Fibroblast of gingiva (primary cell): ENCODE measurements at places on chromosomes 4 and X.

DNA sequence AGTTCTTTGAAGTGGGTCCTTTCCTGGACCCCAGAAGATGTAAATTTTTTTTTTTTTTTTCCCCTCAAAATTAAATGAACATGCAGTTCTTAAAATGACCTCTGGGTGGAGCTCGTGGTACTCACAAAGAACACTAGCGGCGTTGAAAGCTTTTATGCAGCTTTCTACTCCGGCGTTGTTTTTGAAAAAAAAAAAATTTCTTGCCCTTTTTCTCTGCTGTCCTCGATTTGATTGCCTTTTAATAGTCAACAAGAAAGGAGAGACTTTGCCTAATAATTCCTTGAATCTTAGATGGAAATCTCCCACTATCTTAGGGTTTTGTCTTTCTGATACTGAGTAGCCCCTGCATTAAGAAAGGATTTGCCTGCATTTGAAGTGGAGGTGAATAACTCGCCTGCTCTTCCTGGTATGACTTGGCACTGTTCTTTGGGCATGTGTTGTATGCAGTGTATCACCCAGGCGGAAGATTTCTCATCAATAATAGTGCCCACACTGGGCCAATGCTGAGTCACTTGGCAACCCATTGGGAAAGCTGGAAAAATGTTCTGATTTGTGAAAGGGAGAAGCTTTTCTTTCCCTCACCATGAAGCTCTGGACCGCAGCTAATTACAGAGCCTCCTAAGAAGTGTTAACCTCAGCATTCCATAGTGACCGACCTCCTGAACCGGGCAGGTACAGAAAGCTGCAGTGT lies 104.0 kb downstream of the PHEX start:
- DNase-seq, result peak; percentile 69

DNA sequence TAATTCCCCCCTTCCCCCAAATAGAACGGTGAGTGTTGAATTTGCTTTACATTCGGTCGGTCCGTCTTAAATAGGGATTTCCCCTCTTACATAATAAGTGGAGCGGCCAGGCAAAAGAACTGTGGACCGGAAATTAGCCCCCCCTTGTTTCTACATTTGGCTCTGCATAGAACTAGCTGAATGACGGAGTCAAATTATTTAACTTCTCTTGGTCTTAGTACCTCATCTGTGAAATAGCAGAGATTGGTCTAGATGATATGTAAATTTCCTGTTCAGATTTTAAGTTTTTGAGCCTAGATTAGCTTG lies 1.3 kb downstream of the SPATA18 start:
- DNase-seq, result peak; percentile 7

GRCh38 chr4:40322811-40323210 lies 12.3 kb upstream of the CHRNA9 start:
- peak; percentile 12 for DNase-seq

DNA sequence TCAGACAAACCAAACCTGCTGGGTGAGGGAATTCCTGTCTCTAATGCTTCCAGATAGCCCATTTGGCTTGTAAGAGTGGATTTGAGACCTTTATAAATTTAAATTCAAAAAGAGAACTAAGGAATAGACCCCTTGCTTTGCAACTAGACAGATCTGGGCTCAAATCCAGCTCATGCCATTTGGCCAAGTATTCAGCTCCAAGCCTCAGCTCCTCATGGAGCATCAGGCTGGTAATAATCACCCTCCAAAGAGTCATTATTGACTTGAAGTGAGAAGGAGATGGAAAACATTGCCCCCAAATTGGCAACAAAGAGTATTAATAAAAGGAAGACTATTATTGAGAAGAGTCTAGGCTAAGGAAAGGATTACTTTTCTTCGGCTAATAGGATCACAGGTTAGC lies 134.7 kb downstream of the PDE5A start:
- DNase-seq, result no peak

DNA sequence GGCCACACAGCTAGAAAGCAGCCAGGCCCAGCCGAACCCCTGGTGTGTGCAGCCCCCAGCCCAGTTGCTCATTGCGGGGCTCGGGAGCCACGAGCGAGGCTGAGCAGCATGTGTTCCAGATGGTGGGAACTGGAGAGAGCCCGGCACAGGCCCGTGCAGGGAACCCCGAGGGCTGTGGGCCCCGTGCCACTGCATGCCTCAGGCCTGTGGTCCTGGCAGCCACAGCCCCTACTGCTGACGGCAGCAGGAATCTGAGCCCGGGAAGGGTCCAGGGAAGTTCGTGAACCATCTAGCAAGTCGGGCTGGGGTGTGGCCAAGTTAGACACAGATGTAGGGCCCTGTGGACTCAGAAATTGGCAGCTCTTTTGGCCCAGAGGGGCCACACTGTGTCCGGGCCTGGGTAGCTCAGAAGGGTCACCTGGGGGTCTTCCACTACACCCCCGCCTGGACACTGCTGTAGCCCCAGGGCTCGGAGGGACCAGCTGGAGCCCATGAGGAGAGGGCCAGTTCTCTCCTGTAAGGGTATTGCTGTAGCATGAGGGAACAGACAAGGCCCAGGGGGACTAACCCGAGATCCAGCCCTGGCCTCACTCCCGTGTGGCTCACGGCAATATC lies 12.1 kb downstream of the HTRA3 start:
- DNase-seq, result peak; percentile 87

DNA sequence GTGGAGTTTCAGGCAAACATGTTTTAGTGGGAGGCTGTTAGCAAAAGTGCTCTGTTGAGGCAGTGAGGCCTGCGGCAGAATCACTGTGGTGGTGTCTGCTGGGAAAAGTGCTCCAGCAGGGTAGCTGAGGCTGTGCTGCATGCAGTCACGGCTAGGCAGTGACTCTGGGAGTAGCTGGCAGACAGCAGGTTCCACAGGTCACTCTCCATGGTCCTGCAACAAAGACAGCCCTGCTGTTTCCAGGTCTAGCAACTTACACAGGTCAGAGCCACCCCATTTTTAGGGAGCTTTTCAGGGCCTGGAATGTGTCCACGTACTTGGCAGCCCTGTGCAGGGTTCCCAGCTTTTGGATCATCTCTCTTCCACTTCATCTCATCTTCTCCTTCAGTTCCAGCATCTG lies 184.3 kb downstream of the NAA11 start:
- DNase-seq, result peak; percentile 5

GRCh38 chrX:71615954-71616353 lies 2.4 kb downstream of the CXCR3 start:
- DNase-seq, result no peak

DNA sequence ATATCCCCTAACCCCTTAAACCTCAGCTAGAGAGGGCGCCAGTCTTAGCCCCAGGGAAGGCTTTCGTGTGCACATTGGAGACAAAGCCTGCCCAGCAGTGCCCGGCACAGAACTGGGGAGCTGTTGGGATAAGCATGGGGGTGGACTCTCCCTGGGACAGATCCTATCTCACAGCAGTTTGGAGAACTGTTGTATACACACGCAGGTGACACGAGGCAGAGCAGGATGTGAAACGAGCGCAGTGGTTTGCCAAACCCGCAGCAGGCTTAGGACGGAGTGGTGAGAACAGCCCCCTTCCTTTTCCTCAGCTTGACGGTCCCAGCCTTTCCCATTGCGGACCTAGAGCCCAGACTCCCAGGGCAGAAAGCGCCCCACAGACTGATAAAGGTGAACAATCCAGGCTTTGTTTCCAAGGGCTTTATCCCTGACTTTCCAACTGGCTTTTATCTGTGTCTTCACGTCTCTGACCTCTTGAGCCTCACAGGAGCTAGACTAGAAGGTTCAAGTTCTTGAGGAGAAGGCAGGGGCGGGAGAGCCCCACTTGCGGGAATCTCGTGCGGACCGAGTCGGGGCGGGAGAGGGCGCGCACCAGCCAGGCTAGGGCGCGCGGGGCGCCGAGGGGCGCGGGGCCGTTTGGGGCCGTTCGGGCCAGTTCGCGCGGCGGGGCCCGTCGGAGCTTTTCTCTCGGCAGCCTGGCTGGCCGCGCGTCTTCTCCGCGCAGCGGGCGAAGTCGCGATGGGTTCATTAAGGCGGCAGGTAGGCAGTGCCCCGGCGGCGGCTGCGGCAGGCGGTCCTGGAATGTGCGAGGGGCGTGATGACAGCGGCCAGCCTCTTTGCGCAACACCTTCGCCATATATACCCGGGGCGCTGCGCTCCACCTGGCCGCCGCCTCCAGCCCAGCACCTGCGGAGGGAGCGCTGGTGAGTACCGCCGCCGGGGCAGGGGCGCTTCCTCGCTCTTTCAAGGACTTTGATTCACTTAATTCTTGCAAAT lies at the start of gene SLC34A2:
TSS of gene SLC34A2 (plus strand) at position 881 of the 993 bp plus-strand sequence. CDS start 6,650 bp downstream, outside the sequence.
- no peak for DNase-seq

- DNase-seq, result no peak
These were observed 19.2 kb downstream of the TMEM131L start for GRCh38 chr4:153485359-153485758.

GRCh38 chr4:5921101-5921980 lies 28.5 kb upstream of the CRMP1 start:
- no peak for DNase-seq

DNA sequence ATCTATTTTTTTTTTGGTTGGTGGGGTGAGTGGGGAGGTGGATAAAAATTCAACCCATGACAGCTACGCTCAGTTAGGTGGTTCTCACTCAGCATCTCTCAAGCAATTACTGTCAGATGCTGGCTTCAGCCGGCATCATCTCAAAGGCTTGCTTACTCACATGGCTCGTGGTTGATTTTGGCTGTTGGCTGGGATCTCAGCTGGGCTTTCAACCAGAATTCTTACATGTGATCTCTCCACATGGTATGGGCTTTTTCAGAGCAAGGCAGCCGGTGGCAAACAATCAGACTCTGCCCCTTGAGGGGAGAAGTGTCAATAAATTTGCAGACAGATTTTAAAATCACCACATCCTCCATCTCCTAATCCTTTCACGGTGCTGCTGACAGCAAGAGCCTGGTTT lies 47.2 kb downstream of the SLC34A2 start:
- peak; percentile 6 for DNase-seq

DNA sequence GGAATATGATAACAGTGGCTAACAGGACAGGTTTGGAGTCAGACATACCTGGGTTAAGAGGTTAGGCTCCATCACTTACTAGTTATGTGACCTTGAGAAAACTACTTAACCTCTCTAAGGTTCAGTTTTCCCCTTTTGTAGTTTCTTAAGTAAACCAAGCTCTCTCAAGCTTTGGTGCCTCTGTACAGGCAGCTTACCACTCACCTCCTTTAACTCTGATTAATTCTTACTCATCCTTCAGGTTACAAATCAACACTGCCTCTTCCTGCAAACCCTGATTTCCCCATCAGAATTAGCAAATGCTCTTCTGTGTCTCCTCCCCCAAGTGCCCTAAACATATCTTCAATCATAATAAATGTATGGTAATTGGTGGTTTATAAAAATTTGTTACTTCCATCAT lies 3.5 kb upstream of the SERTM2 start:
- DNase-seq, result no peak

- no peak for DNase-seq
These were observed 36.1 kb downstream of the ZNF41 start for GRCh38 chrX:47446971-47447370.

- DNase-seq, result no peak
These were observed 38.6 kb upstream of the HMX1 start for GRCh38 chr4:8910100-8910821.

DNA sequence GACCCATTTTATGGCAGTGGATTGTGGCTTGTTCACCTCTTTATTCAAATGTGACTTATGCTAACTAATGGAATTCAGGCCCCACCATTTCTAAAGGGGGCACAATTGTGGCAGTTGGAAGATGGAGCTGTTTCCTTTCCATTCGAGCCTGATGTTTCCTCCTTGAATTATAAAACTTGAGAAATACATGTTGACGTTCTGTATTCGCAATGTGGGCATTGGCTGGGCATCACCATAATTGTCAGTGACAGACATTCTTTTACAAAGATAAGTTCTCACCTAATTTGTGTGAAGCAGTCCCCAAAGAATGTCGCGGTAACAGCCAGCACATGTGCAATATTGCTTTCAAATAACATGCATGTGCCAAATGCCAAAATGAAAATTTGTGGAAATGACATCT lies 1070.2 kb upstream of the TENM3 start:
- DNase-seq, result no peak

- peak; percentile 46 for DNase-seq
These were observed 168.9 kb downstream of the ZNF674 start for GRCh38 chrX:46376246-46376885.

DNA sequence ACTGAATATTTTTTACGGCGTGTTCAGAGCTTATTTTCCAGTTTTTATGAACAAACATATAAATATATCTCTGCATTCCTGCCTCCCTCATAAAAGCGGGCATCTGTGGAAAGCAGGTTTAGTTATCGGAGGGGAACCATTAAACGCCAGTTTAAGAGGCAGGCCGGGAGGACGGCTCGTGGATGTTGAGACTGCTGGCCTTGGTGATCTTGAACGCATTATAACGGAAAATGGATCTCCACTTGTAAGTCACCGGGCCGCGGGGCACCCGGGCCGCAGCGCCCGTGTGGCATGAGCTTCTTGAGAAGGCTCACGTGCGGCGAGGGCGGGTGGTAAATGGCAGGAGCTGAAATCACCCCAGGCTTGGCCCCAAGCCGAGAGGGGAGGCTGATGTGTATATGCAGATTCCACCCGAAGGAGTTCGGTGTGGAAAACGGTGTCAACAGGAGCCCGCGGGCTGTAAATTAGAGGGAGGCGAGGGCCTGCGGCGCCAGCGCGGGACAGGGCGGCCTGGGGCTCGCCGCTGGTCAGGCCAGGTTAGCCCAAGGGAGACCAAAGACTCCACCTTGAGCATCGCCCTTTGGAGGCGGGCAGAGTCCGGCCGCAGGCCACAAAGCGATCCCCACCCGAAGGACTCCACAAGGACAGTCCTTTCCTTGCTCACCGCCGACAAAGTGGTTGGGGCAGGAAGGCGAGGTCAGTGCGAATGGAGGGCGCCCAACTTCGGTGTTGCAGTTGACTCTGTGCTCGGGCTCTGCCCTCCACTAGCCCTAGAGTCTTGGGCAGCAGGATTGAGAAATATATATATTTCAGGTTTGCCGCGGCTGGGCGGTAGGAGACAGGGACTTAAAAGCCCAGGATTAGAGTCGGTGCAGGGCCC lies 1.3 kb upstream of the HAND2 start:
- no peak for DNase-seq

DNA sequence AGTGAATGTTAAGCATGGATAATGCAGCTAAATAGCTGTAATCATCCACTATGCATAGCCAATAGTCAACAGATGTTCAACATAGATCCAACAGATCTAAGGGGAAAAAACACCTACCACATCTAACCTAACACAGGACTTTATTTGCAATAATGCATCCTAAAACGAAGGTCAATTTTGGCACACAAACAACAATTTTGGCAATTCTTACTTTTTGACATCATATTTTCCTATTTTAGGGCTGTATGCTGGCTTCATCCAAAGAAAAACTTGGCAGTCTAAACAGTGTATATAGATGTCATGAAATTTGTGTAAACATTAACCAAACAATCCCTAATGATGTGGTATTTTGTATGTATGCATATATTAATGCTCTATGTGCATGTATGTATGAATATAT lies 33.2 kb downstream of the UNC5C start:
- DNase-seq, result no peak

DNA sequence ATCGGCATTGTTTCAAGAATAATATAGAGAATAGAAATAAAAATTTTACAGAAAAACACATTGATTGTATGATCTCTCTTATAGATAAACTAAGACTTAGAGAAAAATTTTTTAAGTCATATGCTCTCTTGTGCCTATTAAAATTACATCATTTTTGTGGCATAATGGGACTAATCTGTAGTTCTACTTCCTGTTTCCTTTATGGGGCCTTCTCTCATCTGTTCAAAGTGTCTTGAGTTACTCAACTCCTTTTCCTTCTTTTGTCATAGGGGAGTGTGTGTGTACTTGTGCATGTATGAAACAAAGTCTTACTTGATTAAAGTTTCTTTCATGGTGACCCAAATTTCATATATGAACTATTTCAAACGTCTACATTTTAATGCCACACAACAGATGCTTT lies 1448.9 kb upstream of the TENM3 start:
- DNase-seq, result no peak
